ENCODE measurements at places on chromosomes 1 and 21.

DNA sequence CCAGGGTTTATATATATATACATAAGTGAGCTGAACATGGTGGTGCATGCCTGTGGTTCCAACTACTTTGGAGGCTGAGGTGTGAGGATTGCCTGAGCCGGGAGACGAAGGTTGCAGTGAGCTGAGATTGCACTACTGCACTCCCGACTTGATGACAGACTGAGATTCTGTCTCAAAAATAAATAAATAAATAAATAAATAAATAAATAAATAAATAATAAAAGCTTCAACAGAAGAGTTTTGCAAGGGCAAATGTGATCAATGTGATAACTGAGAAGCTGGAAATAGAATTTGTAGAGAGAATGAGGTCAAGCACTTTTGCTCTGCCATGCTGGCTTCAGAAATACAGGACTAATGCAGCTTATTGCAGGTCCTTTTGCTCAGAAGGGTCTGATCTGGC is 855.8 kb upstream of the PRMT6 start:
- DNase-seq: no peak

DNA sequence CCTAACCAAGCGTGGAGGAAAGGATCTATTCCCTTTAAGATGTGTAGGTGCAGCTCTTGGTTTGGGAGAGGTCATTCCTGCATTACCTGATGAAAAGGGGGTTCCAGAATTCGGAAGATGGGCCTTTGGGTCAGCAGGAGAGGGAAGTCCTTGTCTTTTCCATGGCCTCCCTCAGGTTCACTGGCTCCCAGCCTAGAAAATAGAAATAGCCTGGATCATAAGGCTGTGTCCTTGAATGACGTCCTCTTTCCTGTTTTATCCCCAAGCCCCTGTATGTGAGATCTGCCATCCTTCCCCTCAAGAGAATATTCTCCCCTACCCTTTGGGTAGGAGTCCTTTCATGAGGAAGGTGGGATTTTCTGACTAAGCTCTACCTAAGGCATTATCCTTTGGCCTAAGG is 14.5 kb upstream of the RPS8 start:
- no peak for DNase-seq

DNA sequence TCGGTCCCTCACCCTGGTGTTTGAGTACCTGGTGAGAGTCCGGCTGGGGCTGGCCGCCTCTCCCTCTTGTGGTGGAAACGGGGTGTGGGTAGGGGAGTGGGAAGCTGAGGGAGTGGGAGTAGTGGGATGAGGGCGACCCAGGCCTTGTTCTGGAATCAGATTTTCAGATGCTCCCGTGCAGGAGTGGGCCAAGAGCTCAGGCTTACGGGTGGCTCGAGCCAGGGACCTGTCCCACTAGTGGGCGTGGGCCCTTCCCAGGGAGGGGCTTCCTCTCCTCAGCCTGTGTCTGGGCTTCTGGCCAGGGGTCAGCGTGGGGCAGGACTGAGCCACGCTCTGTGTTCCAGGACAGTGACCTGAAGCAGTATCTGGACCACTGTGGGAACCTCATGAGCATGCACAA is 22.0 kb downstream of the CDK18 start:
- DNase-seq: no peak

- no peak for DNase-seq
Observed at GRCh38 chr1:101284021-101284420, 47.2 kb downstream of the S1PR1 start.

DNA sequence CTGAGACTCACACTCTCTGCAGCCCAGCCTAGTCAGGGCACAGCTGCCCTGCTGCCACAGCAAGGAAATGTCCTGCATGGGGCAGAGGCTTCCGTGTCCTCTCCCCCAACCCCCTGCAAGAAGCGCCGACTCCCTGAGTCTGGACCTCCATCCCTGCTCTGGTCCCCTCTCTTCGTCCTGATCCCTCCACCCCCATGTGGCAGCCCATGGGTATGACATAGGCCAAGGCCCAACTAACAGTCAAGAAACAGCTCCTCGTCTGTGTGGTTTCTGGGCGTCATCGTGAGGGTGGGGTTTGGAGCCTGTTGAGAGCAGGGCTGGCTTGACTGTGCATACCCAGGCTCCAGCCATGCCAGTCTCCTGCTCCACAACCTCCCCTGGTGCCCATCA is 19.5 kb downstream of the FAAH start:
- no peak for DNase-seq
